ENCODE measurements at places on chromosomes 2 and 18.

DNA sequence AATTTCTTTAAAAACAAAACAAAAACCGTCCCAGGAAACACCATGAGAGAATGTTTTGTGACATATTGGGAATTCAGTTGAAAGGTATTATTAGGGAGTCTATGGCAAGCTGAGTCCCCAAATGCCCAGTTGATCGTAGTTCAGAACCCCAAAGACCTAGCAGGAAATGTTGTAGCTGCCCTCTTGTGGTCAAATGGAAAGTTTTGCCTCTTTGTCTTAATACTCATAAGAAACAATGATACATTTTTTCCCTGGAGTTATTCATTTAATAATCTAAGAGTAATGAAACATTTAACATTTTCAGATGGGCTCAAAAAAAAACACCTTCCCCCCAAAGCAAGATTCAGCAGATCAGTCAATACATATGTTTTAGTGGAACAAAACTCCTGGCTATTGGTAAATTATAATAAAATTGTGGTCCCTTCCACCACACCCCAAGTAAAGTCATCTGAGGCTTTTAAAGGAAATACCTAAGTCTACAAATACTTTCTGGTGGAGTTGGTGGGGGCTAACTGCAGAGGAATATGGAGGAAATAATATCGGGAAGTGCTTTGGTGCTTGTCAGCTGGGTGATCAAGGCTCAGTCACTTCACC is 37.8 kb upstream of the EFEMP1 start:
- no peak overlapping the region for H3K4me3 ChIP-seq
- H3K36me3 ChIP-seq = no peaks in the 10 kb centered on the region
- no peaks in the 10 kb centered on the region for H3K27me3 ChIP-seq
- no peak overlapping the region for H3K27ac ChIP-seq
- peaks cover 25% of the 10 kb centered on the region for H3K4me1 ChIP-seq

DNA sequence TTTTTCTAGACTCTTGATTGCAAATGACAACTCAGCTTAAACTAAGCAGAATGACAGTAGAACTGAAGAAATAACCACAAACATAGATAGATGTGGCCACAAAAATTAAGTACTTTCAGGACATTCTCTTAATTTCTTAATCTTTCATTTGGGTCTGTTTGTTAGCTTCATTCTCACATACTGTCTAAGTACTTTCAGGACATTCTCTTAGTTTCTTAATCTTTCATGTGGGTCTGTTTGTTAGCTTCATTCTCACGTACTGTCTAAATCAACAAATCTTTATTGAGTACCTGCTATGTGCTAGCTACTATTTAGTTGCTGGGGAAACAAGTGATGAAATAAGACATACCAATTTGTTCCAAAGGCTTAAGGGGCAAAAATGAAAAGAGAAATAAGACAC is 35.1 kb downstream of the FAM117B start:
- peaks cover 6% of the 10 kb centered on the region for H3K4me1 ChIP-seq
- no peaks in the 10 kb centered on the region for H3K27me3 ChIP-seq
- H3K4me3 ChIP-seq = no peak overlapping the region
- no peak overlapping the region for H3K27ac ChIP-seq
- no peak for DNase-seq
- no peaks in the 10 kb centered on the region for H3K36me3 ChIP-seq

DNA sequence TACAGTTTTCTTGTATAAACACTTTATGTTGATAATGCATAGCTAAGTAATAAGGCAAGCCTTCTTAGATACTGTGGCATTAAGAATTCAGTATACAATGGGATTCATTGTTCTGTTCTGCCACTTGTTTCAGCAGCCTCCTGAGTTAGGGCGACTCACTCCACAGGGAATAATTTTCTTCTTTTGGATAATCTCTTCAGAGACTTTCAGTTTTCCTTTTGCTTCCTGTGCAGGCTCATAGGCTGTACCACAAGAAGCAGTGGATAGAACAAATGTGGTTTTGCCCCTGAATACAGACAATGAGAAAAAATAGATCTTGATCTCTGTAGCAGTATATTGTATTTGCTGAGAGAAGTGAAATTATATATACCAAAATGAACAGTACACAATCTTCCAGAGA is 298.0 kb downstream of the ZNF407 start:
- no peak overlapping the region for H3K4me3 ChIP-seq
- H3K27me3 ChIP-seq = no peaks in the 10 kb centered on the region
- H3K4me1 ChIP-seq = peaks cover 9% of the 10 kb centered on the region

- H3K27ac ChIP-seq = no peak overlapping the region
- H3K27me3 ChIP-seq = no peaks in the 10 kb centered on the region
- no peaks in the 10 kb centered on the region for H3K36me3 ChIP-seq
- no peak overlapping the region for H3K4me3 ChIP-seq
- peaks cover 20% of the 10 kb centered on the region for H3K4me1 ChIP-seq
- DNase-seq = no peak
These were observed 168.2 kb downstream of the ICOS start for GRCh38 chr2:204104811-204105210.

GRCh38 chr2:241891315-241891987 is 21.9 kb downstream of the RTP5 start:
- peaks cover 10% of the 10 kb centered on the region for H3K27me3 ChIP-seq
- peaks cover 27% of the 10 kb centered on the region for H3K36me3 ChIP-seq
- no peak overlapping the region for H3K4me3 ChIP-seq

DNA sequence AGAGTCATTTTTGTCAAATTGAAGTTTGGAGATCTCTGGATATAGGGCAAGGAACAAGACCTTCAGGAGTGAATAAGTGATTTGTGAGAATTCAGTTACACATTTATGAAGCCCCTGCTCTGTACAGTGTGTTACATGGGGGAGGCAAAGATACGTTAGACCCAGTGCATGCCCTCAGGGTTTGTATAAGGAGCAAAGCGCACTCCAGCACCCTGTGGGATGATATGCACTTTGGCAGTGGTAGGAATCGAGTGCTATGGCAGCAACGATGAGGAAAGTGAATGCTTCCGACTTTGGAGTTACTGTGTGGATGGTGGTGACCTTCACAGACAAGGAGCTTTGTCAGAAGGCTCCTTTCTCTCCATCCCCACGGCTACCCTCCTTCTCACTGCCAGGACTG is 74.3 kb upstream of the ALPP start:
- H3K36me3 ChIP-seq = peaks cover 33% of the 10 kb centered on the region
- no peak for DNase-seq
- H3K27ac ChIP-seq = no peak overlapping the region
- no peak overlapping the region for H3K4me3 ChIP-seq
- peaks cover 5% of the 10 kb centered on the region for H3K27me3 ChIP-seq

DNA sequence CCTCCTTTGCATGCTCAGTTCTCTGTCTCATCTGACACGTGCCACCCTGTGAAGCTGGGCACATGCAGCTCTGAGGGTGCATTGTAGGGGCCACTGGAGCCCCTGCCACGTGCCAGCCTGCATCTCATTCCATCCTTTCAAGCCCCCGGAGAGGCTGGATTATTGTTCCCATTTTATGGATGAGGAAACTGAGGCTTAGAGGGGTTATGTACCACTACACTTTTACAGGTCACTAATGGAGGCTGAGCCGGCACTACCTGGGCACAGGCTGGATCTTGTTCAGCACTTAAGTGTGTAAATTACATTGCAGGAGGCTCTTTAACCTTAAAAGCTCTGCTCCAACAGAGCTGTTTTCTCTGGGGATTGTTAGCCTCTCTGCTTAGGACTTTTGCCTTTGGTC is 47.5 kb downstream of the KCNIP3 start:
- peaks cover 17% of the 10 kb centered on the region for H3K27me3 ChIP-seq
- H3K4me1 ChIP-seq = no peaks in the 10 kb centered on the region
- H3K36me3 ChIP-seq = no peaks in the 10 kb centered on the region

DNA sequence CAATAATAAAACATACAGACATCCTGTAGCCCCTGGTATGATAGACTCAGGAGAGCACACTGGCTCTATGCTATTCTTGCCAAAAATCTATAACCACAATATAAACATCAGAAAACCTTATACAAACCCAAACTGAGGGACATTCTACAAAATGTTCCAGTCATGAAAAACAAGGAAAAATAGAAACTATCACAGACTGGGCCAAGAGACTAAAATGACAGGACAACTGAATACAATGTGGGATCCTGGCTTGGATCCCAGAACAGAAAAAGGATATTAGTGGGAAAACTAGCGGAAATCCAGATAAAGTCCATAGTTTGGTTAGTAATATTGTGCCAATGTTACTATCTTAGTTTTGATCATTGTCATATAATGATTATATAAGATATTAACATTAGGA is 29.6 kb upstream of the EPAS1 start:
- no peaks in the 10 kb centered on the region for H3K27me3 ChIP-seq
- peaks cover 2% of the 10 kb centered on the region for H3K4me1 ChIP-seq
- DNase-seq = no peak
- H3K27ac ChIP-seq = no peak overlapping the region
- H3K36me3 ChIP-seq = no peaks in the 10 kb centered on the region

DNA sequence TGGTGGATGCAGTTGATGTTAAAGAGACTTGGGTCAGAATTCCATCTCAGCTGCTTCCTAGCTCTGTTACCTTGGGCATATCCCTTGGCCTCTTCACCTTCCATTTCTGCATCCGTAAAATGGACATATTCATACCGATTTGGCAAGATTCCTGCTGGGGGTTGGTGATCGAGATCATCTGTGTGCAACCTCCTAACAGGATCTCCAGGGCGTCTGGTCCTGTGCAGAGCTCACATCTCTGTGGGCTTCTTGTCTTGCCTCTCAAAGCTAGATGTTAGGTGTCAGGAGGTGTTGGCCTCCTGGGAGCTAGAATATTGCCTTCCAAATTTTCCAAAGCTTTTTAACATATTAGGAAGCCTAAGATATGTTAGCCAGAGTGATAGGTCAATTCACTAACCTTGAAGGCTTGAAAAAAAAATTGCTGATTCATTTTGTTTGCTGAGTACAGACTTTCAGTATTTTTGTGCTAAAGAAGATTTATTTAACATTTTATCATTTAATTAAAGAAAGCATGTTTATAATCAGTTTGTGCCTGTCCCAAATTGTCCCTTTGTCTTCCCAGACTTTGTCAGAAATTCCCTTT is 69.7 kb upstream of the ZNF516 start:
- no peak overlapping the region for H3K27ac ChIP-seq
- H3K36me3 ChIP-seq = no peaks in the 10 kb centered on the region
- no peaks in the 10 kb centered on the region for H3K27me3 ChIP-seq
- H3K4me3 ChIP-seq = no peak overlapping the region
- no peak for DNase-seq
- peaks cover 5% of the 10 kb centered on the region for H3K4me1 ChIP-seq

- peaks cover 6% of the 10 kb centered on the region for H3K4me1 ChIP-seq
- H3K27ac ChIP-seq = no peak overlapping the region
- DNase-seq = no peak
- no peak overlapping the region for H3K4me3 ChIP-seq
- H3K27me3 ChIP-seq = peaks cover 2% of the 10 kb centered on the region
These were observed 158.5 kb downstream of the LPIN1 start for GRCh38 chr2:11904941-11905340.

- peaks cover 3% of the 10 kb centered on the region for H3K4me1 ChIP-seq
- no peak overlapping the region for H3K4me3 ChIP-seq
- no peak overlapping the region for H3K27ac ChIP-seq
- DNase-seq = no peak
- H3K36me3 ChIP-seq = no peaks in the 10 kb centered on the region
- H3K27me3 ChIP-seq = peaks cover 7% of the 10 kb centered on the region
These were observed 1.4 kb downstream of the DPYSL5 start for GRCh38 chr2:26849056-26849999.

- H3K4me1 ChIP-seq = peaks cover 15% of the 10 kb centered on the region
- H3K27ac ChIP-seq = no peak overlapping the region
- no peak for DNase-seq
- no peaks in the 10 kb centered on the region for H3K36me3 ChIP-seq
- no peaks in the 10 kb centered on the region for H3K27me3 ChIP-seq
These were observed 350.3 kb downstream of the LRATD1 start for GRCh38 chr2:14982790-14983189.

DNA sequence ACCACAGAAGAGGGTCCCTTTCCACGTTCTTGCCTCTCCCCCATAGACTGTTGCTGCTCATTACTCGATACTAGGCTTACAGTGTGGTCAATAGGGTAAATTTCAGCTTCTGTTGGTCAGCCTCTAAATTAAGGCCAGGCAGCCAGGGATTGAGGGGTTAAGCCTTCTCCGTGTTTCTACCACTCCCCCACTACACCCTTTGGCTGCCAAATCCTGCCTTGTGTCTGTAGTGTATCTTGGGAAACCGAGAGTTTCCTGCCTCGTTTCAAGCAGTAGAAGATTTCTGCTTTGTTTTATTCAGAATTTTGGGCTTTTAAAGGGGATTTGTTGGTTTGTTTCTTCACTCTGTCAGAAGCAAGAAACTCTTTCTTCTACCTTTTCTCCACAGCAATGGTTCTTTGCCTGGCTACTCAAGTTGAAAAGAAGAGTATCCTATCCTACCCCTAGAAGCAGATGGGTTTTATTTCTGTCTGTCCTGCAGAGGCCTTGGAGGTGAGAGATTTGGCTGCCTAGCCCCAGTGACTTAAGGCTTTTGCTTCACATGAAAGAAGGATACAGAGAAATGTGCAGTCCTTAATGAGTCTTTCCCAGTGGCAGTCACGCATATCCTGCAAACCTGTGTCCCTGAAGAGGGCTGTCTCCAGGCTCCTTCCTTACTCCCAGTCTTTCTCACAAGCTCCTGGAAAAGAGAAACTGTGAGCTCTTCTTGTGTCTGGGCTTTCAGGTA is 261.5 kb upstream of the TANK start:
- peaks cover 5% of the 10 kb centered on the region for H3K4me1 ChIP-seq
- DNase-seq = no peak
- H3K27me3 ChIP-seq = no peaks in the 10 kb centered on the region
- no peaks in the 10 kb centered on the region for H3K36me3 ChIP-seq

- H3K4me3 ChIP-seq = no peak overlapping the region
- H3K4me1 ChIP-seq = peaks cover 15% of the 10 kb centered on the region
- no peaks in the 10 kb centered on the region for H3K27me3 ChIP-seq
These were observed 54.0 kb downstream of the GATA6 start for GRCh38 chr18:22223254-22223964.

DNA sequence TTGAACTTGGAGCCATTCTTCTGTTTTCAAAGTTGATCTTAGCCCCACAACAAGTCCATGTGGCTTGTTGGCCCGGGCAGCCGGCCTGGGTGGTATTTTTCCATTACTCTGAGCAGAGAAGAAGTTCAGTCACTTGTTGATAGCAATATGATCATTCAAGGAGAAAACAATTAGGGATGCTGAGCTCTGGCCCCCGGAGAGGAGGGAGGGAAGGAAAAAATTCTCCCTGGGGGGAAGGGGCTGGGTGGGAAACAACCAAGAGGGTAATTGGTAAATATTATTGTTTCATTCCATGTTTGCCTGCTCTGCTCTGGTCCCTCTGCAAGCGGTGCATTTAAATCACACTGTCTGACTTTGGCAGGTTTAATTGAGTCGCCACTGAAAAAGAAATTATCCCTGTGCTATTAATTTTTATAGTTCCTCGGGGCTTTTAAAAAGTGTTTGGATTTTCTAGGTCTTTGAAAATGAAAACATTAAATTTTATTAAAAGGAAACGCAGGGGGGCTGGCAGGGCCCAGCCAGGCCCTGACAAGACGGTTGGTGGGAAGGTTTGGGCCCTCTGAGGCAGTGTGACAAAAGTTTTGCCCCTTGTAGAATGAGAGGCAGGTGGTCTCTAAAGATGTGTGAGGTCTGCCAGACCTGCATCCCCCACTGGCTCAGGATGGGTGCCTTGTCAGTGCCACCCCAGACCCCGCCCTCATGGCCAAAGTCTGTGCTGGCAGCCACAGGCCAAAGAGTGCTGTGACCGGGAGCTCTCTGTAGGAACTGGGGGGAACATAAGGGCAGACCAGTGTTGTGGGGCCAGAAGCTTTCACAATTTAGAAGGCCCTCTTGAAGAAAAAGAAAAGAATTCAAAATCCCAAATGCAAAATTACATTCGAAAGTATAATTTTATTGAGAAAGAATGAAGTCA is 52.5 kb upstream of the SLC14A2 start:
- peaks cover 4% of the 10 kb centered on the region for H3K27me3 ChIP-seq
- H3K4me1 ChIP-seq = peaks cover 3% of the 10 kb centered on the region
- no peak overlapping the region for H3K27ac ChIP-seq
- no peaks in the 10 kb centered on the region for H3K36me3 ChIP-seq
- no peak overlapping the region for H3K4me3 ChIP-seq
- no peak for DNase-seq

Measured in endothelial cell (in vitro differentiated cells).